Right renal pelvis (tissue), 4 donors: ENCODE measurements at places on chromosomes 6 and 20. TPM values are rescaled to one million over a fixed set of nuclear protein-coding genes. Genes with fewer than 3 reads are reported as not detected.

Gene IL22RA2
- not detected for polyA plus RNA-seq

- no peak for DNase-seq
These were observed 328.7 kb downstream of the UTRN start for GRCh38 chr6:144613859-144614258.

Gene RRP36
- polyA plus RNA-seq: 59.4 TPM

Gene SOX12
- 30.7 TPM for polyA plus RNA-seq

DNA sequence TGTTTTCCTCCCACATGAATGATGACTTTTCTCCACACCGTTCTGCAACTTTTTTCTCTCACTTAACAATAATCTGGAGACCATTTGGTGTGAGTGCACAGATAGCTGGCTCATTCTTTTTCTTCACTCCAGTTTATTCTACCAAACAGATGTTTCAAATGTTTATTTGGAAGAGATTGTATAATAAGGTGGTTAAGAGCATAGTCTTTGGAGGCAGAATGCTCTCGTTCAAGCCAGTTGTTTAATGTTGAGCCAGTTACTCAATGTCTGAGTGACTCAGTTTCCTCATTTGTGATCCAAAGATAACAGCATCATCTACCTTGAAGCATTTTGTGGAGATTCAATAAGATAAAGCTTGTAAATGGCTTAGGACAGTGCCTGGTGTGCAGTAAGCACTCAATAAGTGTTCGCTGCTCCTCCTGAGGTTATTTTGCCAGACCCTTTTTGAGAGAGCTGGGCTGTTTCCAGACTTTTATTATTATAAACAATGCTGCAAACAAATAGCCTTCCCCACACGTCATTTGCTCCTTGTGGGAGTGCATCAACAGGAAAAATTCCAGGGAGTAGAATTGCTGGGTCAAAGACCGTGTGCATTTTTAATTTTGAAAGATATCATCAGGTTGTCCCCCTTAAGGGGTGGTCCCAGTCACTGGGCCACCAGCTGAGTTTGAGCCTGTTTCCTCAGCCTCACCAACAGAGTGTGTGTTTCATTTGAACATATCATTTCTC lies 70.6 kb downstream of the VEGFA start:
- DNase-seq: no peak

Gene KIAA0408
- 5.5 TPM for polyA plus RNA-seq

Gene SRF
- polyA plus RNA-seq: 31.5 TPM

DNA sequence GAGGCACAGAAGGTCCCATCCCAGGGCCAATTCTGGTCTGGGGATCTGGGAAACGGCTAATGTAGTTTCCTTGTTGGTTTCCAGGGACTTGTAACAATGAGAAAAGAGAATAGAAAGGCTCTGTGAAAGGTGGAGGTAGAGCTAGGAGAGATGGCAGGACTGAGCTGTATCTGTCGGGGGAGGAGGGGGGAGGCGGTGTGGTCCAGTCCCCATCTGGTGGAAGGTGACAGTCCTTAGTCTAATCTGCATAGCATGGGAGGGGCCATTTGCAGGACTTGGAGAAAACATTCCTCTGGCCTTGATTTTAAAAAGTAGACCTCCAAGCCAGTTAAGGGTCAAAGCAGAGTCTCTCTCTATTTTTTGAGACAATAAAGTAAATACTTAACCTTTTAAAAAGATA lies 137.1 kb downstream of the DNAH8 start:
- no peak for DNase-seq

- no peak for DNase-seq
These were observed 141.4 kb downstream of the HIVEP2 start for GRCh38 chr6:142803495-142804058.

- no peak for DNase-seq
These were observed 817 bp downstream of the ME1 start for GRCh38 chr6:83429857-83430610.

DNA sequence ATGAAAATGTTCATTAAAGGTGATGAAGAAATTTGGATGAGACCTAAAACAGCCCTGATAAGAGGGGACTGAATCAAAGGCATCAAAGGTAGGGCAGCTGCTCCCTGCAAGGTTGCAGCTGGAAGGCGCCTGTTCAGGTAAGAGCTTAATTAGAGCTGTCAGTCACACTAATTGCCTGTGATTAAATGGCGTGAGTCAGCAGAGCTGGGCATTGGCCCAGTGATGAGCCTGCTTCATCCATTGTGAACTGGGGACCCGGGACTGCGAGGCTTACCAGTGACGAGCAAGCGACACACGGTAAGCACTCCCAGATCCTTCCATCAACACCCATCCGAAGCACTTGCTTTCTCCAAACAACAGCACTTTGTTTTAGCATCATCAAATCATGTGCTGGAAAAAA lies 621.5 kb upstream of the CDH4 start:
- DNase-seq: no peak

GRCh38 chr6:130775411-130776012 lies 51.7 kb upstream of the SMLR1 start:
- DNase-seq: no peak

DNA sequence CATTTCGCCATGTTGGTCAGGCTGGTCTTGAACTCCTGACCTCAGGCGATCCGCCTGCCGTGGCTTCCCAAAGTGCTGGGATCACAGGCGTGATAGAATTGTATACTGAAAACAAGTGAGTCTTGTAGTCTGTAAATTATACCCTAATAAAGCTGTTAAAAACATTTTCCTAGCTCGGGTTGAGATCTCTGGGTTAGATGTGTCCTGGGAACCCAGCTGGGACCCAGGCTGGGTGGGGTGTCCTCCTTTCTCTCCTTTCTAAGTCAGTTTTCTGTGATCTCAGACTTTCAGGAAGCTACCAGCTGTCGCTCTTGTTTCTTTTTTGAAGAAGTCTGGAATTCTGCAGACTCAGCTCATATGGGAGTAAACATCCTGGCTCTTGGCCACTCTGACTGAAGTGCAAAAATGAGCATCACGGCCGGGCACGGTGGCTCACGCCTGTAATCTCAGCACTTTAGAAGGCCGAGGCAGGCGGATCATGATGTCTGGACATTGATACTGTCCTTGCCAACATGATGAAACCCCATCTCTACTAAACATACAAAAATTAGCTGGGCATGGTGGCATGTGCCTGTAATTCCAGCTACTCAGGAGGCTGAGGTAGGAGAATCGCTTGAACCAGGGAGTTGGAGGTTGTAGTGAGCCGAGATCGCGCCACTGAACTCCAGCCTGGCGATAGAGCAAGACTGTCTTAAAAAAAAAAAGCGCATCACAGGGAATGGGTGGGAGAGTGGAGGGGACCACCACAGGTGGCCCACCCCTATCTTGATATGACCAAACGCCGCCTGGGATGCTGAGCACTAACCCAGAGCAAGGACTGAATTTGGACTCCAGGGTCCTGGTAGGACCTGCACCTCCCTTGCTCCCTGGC lies 9.9 kb upstream of the PCIF1 start:
- DNase-seq: no peak

DNA sequence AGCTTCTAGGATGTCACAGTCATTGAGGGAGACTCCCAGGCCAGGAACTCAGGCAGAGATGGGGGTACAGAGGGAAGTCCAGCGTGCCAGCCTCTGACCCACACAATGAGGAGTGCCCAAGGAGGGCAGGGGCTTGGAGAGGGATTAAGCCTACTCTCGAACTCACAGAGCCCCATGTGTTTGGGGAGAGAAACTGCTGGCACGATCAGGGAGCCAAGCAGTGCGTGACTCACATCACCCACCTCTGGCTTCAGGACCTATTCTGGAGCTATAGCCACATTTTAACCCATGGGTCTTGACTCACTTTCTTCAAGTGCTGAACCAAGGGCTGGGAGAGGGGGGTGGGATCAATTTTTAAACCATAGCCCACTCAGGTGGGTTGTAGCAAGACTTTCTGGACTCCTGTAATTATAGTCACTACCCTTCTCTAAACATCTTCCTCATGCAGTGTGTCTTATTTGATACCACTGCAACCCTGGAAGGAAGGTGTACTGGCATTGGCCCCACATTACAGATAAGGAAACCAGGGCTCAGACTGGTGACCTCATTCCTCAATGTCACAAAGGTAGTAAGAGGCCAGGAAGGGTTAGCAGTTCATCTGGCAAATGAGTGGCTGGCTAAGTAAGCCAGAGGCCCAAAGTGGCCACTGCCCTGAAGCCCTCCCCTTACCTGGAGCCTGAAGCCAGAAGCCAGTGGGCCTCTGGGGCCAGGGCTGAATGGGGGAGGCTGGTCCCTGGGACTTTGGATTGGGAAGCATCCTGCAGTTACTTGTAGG lies 12.0 kb downstream of the FOXP4 start:
- DNase-seq: no peak

Gene ENPP1
- polyA plus RNA-seq: 21.9 TPM

- no peak for DNase-seq
These were observed 42.9 kb downstream of the ARHGAP18 start for GRCh38 chr6:129667034-129667433.

DNA sequence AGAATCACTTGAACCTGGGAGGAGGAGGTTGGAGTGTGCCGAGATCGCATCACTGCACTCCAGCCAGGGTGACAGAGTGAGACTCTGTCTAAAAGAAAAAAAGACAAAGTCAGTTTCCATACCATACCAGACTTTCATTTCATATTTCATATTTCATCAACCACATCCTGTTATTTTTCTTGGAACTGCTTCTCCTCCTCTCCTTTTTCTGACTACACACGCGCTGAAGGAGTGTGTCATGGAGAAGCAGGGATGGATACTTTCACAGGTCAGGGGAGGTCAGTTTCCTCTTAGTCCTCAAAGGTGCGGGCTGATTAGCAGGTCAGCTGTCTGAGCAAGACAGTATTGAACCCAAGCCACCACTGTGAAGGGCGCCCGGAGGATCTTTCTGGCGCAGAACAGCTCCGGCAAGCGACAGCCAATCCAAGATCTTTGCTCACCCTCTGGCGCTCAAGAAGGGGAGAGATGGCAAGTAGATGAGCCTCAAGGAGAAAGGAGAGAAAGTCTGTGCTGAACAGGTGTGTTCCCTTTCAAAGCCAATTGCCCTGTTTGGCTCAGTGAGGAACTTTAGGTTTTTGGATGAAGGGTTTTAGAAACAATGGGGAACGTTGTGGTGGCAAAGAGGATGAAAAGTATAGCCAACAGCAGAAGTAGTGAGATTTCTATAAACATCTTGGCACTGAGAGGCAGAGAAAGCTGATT lies 18.9 kb upstream of the SYNJ2 start:
- no peak for DNase-seq

- DNase-seq: no peak
These were observed 145.1 kb downstream of the CD24 start for GRCh38 chr6:106829451-106829850.

Gene SNAP91
- polyA plus RNA-seq: 0.96 TPM

GRCh38 chr6:116352515-116353471 lies 18.0 kb upstream of the DSE start:
- no peak for DNase-seq

Gene ESR1
- 0.74 TPM for polyA plus RNA-seq

Gene MCHR2
- polyA plus RNA-seq: 0.03 TPM

DNA sequence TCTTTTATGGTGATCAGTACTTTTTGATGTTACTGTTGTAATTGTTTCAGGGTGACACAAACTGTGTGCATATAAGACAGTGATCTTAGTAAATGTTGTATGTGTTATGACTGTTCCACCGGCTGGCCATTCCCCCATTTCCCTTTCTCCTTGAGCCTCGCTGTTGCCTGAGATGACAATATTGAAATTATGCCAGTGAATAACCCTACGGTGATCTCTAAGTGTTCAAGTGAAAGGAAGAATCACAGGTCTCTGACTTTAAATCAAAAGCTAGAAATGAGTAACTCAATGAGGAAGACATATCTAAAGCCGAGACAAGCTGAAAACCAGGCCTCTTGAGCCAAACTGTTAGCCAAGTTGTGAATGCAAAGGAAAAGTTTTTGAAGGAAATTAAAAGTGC lies 32.3 kb downstream of the TULP4 start:
- DNase-seq: no peak

DNA sequence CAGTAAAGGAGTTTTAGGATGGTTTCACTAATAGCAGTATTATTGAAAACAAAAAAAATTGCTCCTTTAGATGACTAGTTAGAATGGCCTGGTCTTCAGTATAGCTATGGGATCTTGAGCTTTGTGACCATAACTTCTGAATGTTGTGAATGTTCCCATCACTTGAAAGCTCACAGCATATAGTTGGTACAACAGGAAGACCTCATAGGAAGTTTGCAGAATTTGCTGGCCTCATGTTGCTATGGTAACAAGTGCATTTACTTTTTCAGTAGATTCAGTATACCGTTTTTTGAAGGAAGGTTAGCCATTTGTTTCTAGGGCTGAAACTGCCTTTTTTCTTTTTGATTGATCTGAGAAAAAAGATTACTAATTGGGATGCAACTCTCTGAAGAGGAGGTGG lies 8.3 kb downstream of the PHF3 start:
- no peak for DNase-seq

- DNase-seq: no peak
These were observed 828 bp downstream of the TP53RK start for GRCh38 chr20:46688151-46689081.

- no peak for DNase-seq
These were observed 88.0 kb downstream of the ATP9A start for GRCh38 chr20:51680067-51680749.
